ENCODE measurements at places on chromosomes 13 and 19.

DNA sequence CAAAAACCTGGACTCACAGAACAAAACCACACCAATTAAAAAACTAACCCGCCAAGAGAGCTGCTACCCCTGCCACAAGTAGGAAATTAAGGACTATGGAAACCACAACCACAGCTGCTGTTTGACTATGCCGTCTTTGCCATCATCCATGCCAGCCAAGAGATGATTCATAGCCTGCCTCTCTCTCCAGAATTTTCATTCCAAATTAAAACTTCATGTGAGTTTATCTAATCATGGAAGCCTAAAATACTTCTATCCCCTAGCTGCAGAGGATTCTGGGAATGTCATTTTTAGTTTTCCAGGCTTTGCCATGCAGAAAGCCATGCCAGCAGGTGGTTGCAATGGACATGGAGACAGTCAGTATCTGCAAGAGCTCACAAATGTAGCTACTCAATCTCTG, 27.6 kb upstream of the GTF2F2 start:
- H3K4me3 ChIP-seq = no peak overlapping the region
- no peaks in the 10 kb centered on the region for H3K36me3 ChIP-seq
- no peaks in the 10 kb centered on the region for H3K27me3 ChIP-seq
- no peak overlapping the region for H3K27ac ChIP-seq
- H3K4me1 ChIP-seq = no peaks in the 10 kb centered on the region

DNA sequence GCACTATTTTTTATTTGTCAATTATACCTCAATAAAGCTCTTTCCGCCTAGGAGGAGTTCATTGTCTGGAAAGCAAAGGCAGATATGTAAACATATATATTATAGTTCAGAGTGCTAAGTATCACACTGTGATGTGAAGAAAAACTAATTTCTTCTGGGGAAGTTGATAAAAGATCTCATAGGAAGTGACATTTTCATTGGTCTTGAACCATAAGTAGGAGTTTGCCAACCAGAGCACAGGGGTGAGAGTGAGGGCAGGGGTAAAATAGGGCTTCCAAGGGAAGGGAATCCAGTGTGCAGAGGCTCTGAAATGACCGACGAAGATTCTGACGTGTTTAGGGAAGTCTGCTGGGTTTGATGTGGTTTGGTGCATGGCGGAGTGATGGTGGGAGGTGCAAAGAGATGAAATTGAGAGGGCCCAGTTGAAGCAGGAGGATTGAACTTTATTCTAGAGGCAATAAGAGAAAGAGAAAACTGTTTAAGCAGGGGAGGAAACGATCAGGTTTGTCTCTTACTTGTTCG, 780 bp upstream of the GTF2F2 start:
- H3K4me1 ChIP-seq = peaks cover 27% of the 10 kb centered on the region
- H3K27ac ChIP-seq = peak overlapping the region; percentile 91
- H3K4me3 ChIP-seq = peak overlapping the region; percentile 90
- H3K27me3 ChIP-seq = no peaks in the 10 kb centered on the region

DNA sequence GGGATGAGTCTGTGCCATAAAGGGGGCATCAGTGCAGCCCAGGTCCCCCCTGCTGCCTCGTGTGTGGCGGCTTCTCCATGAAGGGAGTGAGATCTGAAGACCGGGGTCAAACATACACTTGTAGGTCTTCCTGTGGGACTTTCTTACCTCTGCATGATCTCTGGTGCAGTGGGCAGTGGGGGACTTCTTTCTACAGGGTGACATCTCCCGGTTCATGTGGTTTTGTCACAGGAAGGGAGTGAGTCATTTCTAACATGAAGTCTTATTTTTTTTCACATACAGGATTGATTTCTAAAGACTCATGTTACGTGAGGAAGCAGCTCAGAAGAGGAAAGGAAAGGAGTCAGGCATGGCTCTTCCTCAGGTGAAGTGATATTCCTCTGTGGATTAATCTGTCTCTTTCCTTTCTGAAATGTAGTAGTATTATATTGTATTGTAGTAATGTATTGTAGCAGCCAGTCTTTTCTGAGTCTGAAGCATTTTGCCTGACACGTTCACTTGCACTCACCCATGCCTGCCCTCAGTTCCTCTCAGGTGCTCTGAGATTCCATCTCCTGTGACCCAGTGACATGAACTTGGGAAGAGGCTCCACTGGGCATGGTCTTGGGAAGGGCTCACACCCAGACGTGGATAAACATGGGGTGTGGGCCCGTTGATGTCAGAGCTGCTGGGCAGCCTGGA, 15.7 kb downstream of the ZNF808 start:
- no peaks in the 10 kb centered on the region for H3K27me3 ChIP-seq
- peaks cover 59% of the 10 kb centered on the region for H3K36me3 ChIP-seq
- no peak overlapping the region for H3K27ac ChIP-seq
- DNase-seq = no peak
- H3K4me1 ChIP-seq = no peaks in the 10 kb centered on the region

GRCh38 chr13:46165485-46166223, 16.3 kb downstream of the LCP1 start:
- no peak for DNase-seq
- H3K4me1 ChIP-seq = peaks cover 21% of the 10 kb centered on the region
- no peak overlapping the region for H3K27ac ChIP-seq
- H3K27me3 ChIP-seq = no peaks in the 10 kb centered on the region

GRCh38 chr19:14271840-14272239, 65.9 kb upstream of the ADGRL1 start:
- H3K36me3 ChIP-seq = no peaks in the 10 kb centered on the region
- H3K27ac ChIP-seq = no peak overlapping the region
- no peak for DNase-seq
- no peak overlapping the region for H3K4me3 ChIP-seq
- H3K27me3 ChIP-seq = peaks cover 21% of the 10 kb centered on the region
- H3K4me1 ChIP-seq = no peaks in the 10 kb centered on the region

DNA sequence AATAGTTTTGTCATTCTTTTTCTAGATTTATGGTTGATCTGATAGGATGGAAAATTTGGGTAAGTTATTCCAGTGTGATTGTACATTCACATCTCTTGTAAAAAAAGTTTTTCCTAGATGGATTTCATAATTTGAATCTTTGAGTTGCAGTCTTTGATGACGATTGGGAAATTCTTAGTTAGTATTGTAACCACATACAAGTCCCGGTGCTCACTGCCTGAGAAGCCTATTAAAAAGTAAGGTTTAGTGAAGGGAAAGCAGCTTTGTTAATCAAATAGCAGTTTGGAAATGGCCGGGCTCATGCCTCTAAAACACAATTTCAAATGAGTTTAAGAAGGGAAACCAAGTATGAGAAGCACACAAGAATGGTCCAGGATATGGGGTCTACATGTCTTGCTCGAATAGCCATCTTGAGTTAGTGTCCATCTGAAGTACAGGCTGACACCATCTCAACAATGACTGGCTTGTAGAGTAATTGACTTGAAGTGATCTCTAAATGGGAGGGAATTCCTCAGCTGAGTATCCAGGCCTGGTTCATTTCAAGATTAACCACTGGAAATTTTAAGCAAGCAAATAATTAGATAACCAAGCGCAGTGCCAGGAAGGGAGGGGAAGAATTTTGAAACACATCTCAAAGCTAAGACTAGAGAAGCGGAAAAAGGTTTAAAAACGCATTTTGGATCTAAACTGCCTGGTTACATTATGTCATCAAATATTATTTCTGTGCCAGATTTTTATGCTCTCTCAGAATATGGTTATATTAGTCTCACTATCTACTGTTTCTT, 1145.6 kb upstream of the MIR17HG start:
- H3K27me3 ChIP-seq = no peaks in the 10 kb centered on the region
- no peak for DNase-seq
- H3K4me3 ChIP-seq = no peak overlapping the region
- no peaks in the 10 kb centered on the region for H3K4me1 ChIP-seq
- H3K36me3 ChIP-seq = no peaks in the 10 kb centered on the region
- no peak overlapping the region for H3K27ac ChIP-seq

GRCh38 chr13:114025714-114026431, 52.0 kb upstream of the C13orf46 start:
- H3K27me3 ChIP-seq = no peaks in the 10 kb centered on the region
- H3K27ac ChIP-seq = no peak overlapping the region
- H3K4me3 ChIP-seq = no peak overlapping the region

Measured in suprapubic skin (tissue), 4 donors.